ENCODE measurements at places on chromosomes 12 and 14. TPM values are rescaled to one million over a fixed set of nuclear protein-coding genes. Genes with fewer than 3 reads are reported as not detected.

GRCh38 chr14:66380143-66380542 is 106.0 kb upstream of the CCDC196 start:
- H3K36me3 ChIP-seq = no peaks in the 10 kb centered on the region
- H3K4me1 ChIP-seq = no peaks in the 10 kb centered on the region
- H3K27me3 ChIP-seq = no peaks in the 10 kb centered on the region
- no peak for DNase-seq
- H3K4me3 ChIP-seq = no peak overlapping the region

DNA sequence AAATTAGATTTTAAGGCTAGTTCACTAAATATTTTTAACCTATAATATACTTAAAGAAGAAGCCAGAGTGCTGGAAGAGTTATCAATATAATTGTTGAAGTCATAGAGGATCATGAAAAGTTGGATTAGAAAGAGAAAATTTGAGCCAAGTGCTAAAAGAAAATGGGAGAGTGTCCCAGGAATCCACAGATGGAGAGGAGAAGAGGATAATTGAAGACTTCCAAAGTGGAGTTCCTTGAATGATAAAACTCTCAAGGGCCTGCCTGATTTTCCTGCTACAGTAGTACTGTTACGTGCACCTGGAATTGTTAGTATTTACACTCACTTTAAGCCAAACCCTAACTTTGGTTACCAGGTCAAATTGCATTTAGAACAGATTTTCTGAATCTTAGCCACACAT is 113.2 kb downstream of the MSRB3 start:
- no peak overlapping the region for H3K27ac ChIP-seq
- no peaks in the 10 kb centered on the region for H3K4me1 ChIP-seq
- no peak overlapping the region for H3K4me3 ChIP-seq
- no peak for DNase-seq

GRCh38 chr12:88433997-88434703 is 146.1 kb downstream of the KITLG start:
- no peaks in the 10 kb centered on the region for H3K27me3 ChIP-seq
- H3K27ac ChIP-seq = no peak overlapping the region
- DNase-seq = no peak
- no peak overlapping the region for H3K4me3 ChIP-seq
- H3K36me3 ChIP-seq = no peaks in the 10 kb centered on the region

C12orf76 gene
- 45.2 TPM for total RNA-seq

CEBPE gene
- 1.5 TPM for total RNA-seq

RNASE3 gene
- total RNA-seq = 3.7 TPM

Measured in spinal cord (tissue), 10 donors.